Fibroblast of skin of scalp (primary cell): ENCODE measurements at places on chromosomes 6 and 20.

GRCh38 chr6:2853769-2854395 is 12.2 kb upstream of the SERPINB1 start:
- DNase-seq, result peak; percentile 82

DNA sequence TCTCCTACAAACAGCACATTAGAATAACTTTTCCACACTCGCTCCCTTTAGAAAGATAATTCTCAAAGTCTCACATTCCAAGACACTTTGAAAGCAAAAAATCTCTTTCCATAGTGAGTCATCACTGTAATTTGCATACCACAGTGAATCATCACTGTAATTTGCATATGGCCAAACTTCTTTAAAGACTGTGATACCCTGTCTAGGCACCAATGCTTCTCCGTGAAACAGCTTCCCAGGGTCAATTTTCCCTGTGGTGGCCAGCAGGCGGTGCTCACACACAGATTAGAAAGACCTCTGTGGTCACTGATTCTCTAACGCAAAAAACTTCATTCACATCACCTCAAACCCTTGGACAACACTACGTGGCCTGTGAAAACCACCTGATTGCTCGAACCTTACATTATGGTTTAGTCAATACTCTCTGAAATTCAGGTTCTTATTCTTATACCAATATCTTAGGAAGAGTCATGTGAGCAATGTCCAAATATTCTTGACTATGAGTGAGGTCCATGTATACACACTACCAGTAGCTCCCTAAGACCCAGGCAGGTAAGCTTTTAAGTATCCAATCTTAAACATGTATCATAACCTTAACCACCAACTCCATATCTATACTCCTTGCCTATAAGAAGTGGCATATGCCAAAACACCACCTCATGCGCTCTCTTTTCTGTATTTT is 78.5 kb upstream of the PHACTR1 start:
- DNase-seq, result peak; percentile 85

DNA sequence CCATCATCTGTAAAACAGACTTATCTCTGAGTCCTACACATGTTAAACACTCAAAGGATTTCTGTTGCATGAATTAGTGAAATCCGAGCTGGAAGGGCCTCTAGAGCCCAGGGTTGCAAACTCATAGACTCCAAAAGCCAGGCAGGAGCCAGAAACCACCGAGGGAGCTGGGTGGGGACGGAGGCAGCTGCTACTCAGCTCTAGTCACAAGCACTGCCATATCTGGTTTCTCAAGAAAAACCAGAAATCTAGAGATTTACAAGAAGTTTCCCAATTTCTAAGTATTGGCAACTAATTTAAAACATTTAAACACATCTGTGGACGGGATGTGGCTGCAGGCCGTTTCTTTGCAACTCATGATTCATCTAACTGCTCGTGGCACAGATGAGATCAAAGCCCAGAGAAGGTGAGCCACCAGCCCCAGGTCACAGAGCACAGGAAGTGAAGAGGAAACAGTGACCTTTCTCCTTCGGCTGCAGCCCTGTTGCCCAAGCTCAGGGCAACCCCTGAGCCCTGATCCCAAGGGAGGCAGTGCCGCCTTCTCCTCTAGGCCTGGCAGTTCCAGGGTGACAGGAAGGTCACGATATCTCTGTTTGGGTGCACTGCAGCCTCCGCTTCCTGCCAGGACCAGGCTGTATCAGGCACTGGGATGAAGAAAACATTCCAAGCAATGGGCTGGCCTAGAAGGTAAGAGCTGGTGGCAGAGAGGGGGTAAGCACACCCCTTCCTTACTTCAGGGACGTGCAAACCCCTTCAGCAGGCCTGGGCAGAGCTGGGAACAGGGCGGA is 26.4 kb upstream of the PTGIS start:
- DNase-seq, result peak; percentile 51

DNA sequence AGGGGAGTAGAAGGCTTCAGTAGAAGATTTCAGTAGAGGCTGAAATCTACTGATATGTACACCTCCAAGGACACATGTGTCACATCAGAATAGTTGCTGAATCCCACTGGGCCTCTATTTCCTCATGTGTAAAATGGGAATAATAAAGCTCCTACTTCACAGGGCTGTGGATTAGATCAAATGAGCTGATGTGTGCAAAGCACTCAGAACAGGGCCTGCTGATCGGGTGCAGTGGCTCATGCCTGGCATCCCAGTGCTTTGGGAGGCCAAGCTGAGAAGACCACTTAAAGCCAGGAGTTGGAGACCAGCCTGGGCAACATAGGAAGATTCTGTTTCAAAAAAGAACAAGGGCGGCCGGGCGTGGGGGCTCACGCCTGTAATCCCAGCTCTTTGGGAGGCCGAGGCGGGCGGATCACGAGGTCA is 8.1 kb upstream of the AP5S1 start:
- no peak for DNase-seq

DNA sequence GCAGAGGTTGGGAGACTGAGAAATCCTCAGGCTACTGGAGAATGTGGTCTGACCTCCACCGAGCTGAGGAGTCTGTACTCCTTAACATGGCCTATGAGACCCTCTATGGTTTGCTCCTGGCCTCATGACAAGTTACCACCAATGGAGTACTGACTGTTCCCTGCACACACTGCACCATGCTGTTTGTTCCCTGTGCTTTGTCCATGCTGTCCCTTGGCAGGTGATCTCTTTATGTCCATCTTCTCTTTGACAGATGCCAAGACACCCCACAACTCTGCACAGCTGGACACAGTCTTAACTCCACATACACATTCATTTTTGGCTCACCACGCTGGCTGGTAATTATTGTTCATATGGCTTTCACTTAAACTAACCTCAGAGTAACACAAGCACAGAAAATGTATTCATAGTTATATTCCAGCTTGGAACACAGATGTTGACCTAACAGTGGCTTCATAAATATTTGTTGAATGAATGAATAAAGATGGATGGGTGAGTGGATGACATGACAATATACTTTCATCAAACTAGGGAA is 258.0 kb downstream of the ATXN1 start:
- no peak for DNase-seq

GRCh38 chr6:139500977-139501376 is 126.5 kb upstream of the CITED2 start:
- DNase-seq, result no peak

DNA sequence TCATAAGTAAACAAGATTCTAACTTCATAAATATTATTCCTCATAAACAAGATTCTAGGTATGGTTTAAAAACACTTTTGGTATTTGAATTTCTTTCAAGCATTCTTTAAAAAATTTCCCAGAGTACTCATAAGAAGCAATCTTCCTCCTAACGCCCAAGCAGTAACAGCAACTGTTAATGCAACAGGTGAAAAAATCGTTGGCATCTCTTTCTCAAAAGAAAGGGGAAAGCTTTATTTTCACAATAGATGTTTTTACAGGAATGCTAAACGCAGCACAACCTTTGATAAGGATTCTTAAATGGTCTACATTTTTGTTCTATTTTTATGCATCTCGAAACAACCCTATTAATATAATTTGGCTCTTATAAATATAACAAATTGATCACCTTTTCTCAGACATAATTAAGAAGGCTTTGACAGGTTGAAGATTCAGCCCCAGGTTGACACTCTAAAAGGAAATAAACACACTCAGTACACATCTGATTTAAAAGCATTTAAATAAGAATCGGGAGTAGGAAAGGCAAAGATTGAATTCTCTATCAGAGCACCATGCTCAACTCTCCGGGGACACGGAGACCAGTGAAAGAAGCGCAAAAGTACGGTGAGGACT is 634 bp downstream of the AHI1 start:
- DNase-seq, result no peak

DNA sequence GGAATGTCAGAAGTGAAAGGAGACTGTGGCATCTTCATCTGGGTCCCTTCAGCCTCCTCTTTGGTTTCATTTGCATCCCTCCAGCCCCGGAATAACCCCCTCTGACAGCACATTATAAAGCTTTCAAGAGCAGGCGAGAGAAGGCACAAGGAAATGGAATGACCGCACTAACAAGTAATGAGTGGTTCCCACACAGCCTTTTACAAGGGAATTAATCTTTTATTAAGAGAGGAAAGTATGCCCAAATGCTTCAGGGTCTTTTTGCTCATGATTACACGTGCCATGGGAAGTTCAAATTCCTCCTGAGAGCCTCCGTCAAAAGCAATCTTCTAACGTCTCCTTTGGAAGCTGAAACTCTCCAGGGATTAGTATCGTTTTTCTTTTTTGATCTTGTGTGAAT is 347.0 kb downstream of the BTBD3 start:
- DNase-seq, result no peak

DNA sequence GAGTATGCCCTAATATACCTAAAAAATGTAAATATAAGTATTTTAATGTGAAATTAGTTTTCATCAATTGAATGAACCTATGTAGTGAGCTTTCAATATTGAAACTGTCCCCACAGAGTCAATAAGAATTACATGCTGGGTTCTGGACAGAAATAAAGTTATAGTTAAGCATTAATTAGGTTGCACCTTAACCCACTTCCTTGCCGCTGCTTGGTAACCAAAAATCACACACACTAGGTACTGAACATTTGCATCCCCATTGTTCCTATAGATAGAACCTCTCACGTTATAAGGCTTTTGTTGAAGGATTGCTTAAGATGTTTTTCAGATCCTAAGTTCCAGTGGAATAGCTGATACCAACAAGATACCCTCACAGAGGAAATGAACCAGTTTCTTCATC is 237.1 kb upstream of the OPRM1 start:
- DNase-seq, result no peak

DNA sequence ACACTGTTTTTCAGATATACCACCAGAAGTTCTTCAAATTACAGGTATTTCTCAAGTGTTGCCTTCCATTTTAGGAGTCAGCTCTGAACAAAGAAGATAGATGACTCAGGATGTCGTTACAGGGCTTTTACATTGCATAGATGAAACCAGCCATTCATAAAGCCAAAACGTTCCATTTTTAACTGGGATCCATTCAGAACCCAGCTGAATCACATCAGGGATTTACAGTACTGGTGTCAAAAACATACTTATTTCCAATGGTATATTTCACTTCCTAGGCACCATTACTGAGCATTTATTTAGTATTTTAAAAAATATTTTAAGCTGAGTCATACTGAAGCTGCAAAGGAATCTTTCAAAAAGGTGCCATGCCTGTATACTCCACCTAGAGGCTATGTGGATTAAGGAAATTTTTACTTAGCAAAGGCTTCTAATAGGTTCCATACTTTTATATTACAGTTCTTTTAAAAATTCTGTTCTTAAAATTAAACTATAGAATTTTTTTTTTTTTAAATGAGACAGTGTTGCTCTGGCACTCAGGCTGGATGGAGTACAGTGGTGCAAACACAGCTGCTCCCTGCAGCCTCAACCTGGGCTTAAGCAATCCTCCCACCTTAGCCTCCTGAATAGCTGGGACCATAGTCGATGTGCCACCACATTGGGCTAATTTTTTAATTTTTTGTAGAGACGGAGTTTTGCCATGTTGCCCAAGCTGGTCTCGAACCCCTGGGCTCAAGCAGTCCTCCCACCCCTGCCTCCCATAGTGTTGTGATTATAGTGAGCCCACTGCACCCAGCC is 2.6 kb downstream of the ASF1A start:
- DNase-seq, result peak; percentile 54

GRCh38 chr6:144725736-144726522 is 440.8 kb downstream of the UTRN start:
- DNase-seq, result no peak

- peak; percentile 46 for DNase-seq
Measured at GRCh38 chr6:5214570-5215052, 46.1 kb downstream of the LYRM4 start.

DNA sequence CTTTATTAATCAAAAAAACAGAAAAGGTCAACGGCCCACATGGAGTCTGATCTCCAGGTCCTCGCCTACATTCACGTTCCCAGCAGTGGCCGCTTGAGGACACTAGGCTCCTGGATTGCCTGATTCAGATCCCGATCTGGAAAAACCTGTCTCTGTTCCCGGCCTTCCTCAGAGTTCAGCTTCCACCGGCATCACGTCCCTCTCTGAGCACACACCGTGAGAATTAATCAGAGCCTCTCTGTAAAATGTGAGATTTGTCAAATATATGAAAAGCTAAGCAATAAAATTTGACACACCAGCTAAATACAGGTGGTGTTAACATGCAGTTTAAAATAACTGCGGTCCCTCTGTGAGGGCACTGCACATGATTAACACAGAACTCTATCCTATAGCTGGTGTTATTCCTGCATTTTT is 122.8 kb upstream of the COL21A1 start:
- peak; percentile 20 for DNase-seq

DNA sequence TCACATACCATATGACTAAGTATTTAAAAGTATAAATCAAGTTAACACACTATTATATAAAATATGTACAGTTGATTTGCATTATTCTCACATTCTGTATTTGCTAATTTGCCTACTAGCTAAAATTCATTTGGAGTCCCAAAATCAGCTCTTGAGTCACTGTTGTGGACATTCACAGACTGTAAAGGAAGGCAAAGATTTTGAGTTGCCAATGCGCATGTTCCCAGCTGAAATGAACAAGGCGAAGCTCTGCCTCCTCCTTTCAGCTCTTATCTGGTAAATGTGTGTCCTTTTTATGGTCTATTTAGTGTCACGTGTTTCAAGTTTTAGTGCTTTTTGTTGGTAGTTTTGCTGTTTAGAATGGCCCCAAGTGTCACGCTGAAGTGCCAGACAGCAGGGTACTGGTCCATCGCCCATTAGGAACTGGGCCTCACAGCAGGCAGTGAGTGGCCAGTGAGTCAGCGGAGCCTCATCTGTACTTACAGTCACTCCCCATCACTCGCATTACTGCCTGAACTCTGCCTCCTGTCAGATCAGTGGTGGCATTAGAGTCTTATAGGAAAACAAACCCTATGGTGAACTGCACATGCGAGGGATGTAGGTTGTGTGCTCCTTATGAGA is 87.2 kb upstream of the ADTRP start:
- DNase-seq, result no peak
